ENCODE measurements at places on chromosomes 12 and 14. TPM values are rescaled to one million over a fixed set of nuclear protein-coding genes. Genes with fewer than 3 reads are reported as not detected.
A peak's percentile ranks its signal among the peaks of the same experiment; 100 is the strongest.

DNA sequence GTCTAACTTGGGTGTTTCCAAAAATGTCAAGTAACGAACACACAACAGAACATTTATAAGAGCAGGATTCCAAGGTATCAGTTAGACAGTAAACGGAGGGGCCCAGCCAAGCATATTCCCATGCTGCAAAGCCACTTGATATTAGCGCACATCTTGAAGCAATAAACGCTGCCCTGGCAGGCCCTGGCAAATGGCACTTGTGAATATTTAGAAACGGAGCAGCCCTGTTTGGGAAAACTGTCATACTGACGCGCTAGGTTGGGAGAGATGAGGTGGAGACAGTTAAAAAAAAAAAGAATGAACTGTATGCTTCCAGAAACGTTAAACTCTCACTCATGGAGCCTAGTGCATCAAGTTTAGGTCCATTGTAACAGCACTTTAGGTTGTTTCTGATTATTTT is 9.3 kb downstream of the DGLUCY start:
- DNase-seq: peak; percentile 41

- no peak for DNase-seq
These were observed 11.3 kb downstream of the PLD4 start for GRCh38 chr14:104935955-104936354.

The ERP27 gene
- 2.3 TPM for total RNA-seq

The TMEM106C gene
- 91.1 TPM for total RNA-seq

GRCh38 chr14:99450266-99450665 is 30.4 kb downstream of the SETD3 start:
- no peak for DNase-seq

GRCh38 chr14:61549425-61549824 is 145.9 kb upstream of the HIF1A start:
- DNase-seq: no peak

- no peak for DNase-seq
These were observed 700 bp downstream of the KCNJ8 start for GRCh38 chr12:21773806-21774205.

GRCh38 chr12:13849456-13849855 is 131.9 kb downstream of the GRIN2B start:
- no peak for DNase-seq

The OR4Q3 gene
- total RNA-seq: not detected

GRCh38 chr14:50417853-50418252 is 21.2 kb upstream of the CDKL1 start:
- no peak for DNase-seq

- DNase-seq: no peak
These were observed 37.7 kb upstream of the DICER1 start for GRCh38 chr14:95195031-95195430.

The FAM186B gene
- 0.23 TPM for total RNA-seq

- no peak for DNase-seq
These were observed 41.8 kb downstream of the GALNT9 start for GRCh38 chr12:132287391-132288238.

The ADSS1 gene
- total RNA-seq: 18.3 TPM

The C12orf50 gene
- 6.7 TPM for total RNA-seq

Measured in prostate gland (tissue), 2 donors.